ENCODE measurements at places on chromosomes 4 and X. TPM values are rescaled to one million over a fixed set of nuclear protein-coding genes. Genes with fewer than 3 reads are reported as not detected.

Gene GDPD2
- not detected for total RNA-seq

Gene FMR1NB
- total RNA-seq = not detected

Gene GAGE12F
- not detected for total RNA-seq

Gene CEP135
- total RNA-seq = 21.5 TPM

Gene SCFD2
- total RNA-seq = 19.3 TPM

Gene SULT1B1
- total RNA-seq = 6.3 TPM

Gene RNF4
- total RNA-seq = 117 TPM

Gene DMRTC1
- total RNA-seq = not detected

Gene CCNA2
- 0.25 TPM for total RNA-seq

Gene CXCL11
- not detected for total RNA-seq

Gene EGF
- 11.8 TPM for total RNA-seq

Gene SPANXA2
- not detected for total RNA-seq

Gene ZXDA
- 19.2 TPM for total RNA-seq

Gene CDS1
- total RNA-seq = 0.76 TPM

Gene SSX3
- not detected for total RNA-seq

Gene S100P
- total RNA-seq = 3.8 TPM

DNA sequence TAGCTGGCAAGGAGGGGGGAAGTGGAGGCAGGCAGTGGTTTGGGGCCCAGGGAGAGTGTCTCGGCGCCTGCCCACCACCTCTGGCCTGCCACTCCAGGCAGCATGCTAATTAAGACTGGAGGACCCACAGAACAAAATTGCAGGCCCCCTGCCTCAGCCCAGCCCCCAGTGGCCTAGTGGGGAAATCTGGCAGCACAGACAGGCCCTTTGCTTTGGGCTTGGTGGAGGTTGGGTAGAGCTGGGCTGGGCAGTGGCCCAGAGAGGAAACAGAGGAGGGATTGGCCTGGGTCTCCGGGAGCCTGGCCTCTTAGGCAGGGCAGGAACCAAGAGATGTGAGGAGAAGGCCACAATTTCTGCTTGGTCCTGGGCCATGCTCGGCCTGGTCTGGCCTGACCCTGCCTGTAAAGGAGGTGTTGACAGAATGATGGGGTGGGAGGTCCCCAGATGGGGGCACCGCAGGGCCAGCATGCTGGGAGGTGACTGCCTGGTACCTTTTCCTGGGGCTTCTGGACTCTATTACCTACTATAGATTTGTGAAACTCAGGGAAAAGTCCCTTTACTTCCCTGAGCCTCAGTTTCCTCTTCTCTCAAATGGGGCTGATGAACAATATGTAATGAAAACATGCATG, 92.4 kb upstream of the PJA1 start:
- H3K36me3 ChIP-seq = no peaks in the 10 kb centered on the region
- no peak overlapping the region for H3K4me3 ChIP-seq
- peaks cover 2% of the 10 kb centered on the region for H3K27me3 ChIP-seq
- no peak for DNase-seq
- no peak overlapping the region for H3K27ac ChIP-seq

GRCh38 chr4:52658641-52659000, 480 bp downstream of the USP46 start:
- peak overlapping the region; percentile 41 for H3K27ac ChIP-seq
- DNase-seq = no peak
- peaks cover 21% of the 10 kb centered on the region for H3K4me1 ChIP-seq
- H3K36me3 ChIP-seq = no peaks in the 10 kb centered on the region

DNA sequence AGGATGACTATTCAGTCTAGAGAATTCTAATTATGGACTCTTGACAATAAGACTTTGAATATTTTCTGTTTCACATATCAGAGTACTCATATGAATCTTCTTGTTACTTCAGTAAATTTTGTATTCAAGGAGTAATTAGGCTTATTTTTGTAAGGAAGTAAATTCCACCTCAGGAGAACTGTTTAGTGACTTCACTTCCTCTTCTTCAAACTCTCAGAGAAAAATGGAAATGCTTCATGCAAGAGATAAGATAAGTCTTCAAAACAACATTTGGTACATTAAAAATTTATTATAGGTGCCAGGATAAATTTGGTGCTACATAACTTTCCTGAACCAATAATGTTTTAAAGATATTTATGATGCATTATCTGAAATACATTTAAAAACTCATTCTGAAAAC, 1421.9 kb downstream of the PCDH7 start:
- DNase-seq = no peak
- H3K4me1 ChIP-seq = no peaks in the 10 kb centered on the region
- H3K27me3 ChIP-seq = no peaks in the 10 kb centered on the region

DNA sequence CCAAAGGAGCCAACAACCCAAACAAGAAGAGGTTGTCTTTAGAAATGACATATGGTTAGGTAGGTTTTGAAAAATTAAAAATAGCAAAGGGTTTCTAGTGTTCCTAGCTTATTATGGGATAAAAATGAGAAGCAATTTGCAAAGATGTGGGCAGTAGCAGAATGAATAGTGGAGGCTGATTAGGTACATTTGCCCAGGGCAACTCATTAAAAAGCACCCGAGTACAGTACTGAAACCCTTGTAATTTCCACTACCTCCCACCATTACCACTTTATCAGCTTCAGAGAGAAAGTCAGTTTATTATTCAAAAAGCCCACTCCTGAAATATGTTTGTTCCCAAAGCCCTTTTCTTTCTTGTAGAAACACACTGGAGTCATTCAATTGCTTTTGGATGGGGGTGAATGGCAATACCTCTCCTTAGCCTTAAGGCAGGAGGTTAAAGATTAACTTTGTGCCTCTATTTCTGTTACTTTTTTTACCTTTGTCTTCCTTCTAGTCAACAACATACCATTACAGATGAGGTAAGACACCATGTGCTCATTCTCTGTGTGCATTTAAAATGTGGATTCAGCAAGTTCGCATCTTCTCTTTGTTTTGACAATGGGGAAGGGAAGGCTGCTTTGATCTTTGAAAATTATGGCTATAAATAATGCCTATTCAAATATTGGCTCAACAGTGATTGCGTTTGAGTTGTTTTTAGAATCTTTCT, 353.8 kb upstream of the CASK start:
- no peaks in the 10 kb centered on the region for H3K4me1 ChIP-seq
- no peaks in the 10 kb centered on the region for H3K27me3 ChIP-seq
- no peak for DNase-seq
- no peak overlapping the region for H3K27ac ChIP-seq

- no peaks in the 10 kb centered on the region for H3K27me3 ChIP-seq
- DNase-seq = no peak
- no peak overlapping the region for H3K27ac ChIP-seq
- no peaks in the 10 kb centered on the region for H3K36me3 ChIP-seq
Measured at GRCh38 chrX:43315622-43316021, 340.5 kb upstream of the MAOA start.

- no peak for DNase-seq
- no peaks in the 10 kb centered on the region for H3K27me3 ChIP-seq
- H3K4me1 ChIP-seq = no peaks in the 10 kb centered on the region
- H3K36me3 ChIP-seq = no peaks in the 10 kb centered on the region
- no peak overlapping the region for H3K27ac ChIP-seq
Measured at GRCh38 chrX:129824620-129825019, 19.1 kb downstream of the ZDHHC9 start.

DNA sequence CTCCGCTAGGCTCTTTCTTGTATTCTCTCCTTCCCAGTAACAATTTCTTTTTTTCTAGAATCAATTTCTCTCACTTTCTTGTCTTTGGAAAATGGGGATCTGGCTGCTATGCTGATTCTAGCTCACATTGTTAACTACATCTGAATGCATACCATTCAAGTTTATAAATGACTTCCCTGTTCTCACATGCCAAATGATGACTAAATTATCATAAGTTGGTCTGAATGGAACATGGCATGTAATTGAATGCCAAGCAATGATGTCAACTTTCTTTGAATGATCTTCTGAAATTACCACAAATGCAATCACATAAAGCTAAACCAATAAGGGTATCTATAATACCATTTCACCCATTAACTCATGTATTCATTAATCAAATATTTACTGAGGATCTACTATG, 2.7 kb upstream of the ITM2A start:
- no peak overlapping the region for H3K4me3 ChIP-seq
- H3K27ac ChIP-seq = no peak overlapping the region
- H3K36me3 ChIP-seq = peaks cover 6% of the 10 kb centered on the region
- DNase-seq = no peak

- no peaks in the 10 kb centered on the region for H3K36me3 ChIP-seq
- DNase-seq = no peak
- H3K27ac ChIP-seq = no peak overlapping the region
- no peaks in the 10 kb centered on the region for H3K27me3 ChIP-seq
- H3K4me1 ChIP-seq = no peaks in the 10 kb centered on the region
Measured at GRCh38 chrX:50071494-50071893, 129.3 kb downstream of the AKAP4 start.

GRCh38 chr4:123446865-123447474, 50.4 kb downstream of the SPRY1 start:
- H3K4me1 ChIP-seq = peaks cover 12% of the 10 kb centered on the region
- H3K4me3 ChIP-seq = no peak overlapping the region
- H3K36me3 ChIP-seq = peaks cover 2% of the 10 kb centered on the region
- H3K27ac ChIP-seq = no peak overlapping the region

DNA sequence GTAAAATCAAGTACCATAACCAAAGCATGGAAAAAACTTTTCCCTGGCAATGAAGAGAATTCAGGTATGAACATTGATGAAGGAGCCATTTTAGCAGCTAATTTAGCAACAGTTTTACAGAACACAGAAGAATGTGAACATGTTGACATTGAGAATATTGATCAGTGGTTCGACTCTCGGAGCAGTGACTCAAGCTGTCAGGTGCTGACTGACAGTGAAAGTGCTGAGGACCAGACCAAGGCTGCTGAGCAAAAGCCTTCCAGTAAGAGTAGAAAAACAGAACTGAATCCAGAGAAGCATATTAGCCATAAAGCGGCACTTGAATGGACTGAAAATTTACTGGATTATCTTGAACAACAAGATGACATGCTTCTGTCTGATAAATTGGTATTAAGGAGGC, 2.8 kb downstream of the TIGD2 start:
- peaks cover 24% of the 10 kb centered on the region for H3K4me1 ChIP-seq
- peaks cover 2% of the 10 kb centered on the region for H3K36me3 ChIP-seq

DNA sequence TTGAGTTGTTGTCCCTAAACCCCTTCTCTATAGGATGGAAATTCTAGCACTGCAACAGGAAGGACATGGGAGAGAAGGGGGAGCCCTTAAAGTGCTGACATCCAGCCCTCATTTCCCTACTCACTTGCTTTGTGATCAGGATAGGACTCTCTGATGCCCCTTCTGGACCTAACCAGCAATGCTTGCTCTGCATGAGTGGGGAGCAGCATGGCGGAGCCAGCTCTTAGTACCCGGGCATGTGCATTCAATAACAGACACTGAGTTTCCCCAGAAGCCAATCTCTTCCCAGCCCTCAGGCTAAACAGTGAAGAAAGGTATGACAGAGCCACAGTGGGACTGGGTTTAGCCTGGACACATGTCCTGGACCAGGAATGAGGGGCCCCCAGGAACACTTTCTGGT, 14.0 kb downstream of the SOD3 start:
- no peak overlapping the region for H3K27ac ChIP-seq
- no peak overlapping the region for H3K4me3 ChIP-seq
- no peaks in the 10 kb centered on the region for H3K4me1 ChIP-seq
- no peaks in the 10 kb centered on the region for H3K27me3 ChIP-seq
- no peaks in the 10 kb centered on the region for H3K36me3 ChIP-seq

DNA sequence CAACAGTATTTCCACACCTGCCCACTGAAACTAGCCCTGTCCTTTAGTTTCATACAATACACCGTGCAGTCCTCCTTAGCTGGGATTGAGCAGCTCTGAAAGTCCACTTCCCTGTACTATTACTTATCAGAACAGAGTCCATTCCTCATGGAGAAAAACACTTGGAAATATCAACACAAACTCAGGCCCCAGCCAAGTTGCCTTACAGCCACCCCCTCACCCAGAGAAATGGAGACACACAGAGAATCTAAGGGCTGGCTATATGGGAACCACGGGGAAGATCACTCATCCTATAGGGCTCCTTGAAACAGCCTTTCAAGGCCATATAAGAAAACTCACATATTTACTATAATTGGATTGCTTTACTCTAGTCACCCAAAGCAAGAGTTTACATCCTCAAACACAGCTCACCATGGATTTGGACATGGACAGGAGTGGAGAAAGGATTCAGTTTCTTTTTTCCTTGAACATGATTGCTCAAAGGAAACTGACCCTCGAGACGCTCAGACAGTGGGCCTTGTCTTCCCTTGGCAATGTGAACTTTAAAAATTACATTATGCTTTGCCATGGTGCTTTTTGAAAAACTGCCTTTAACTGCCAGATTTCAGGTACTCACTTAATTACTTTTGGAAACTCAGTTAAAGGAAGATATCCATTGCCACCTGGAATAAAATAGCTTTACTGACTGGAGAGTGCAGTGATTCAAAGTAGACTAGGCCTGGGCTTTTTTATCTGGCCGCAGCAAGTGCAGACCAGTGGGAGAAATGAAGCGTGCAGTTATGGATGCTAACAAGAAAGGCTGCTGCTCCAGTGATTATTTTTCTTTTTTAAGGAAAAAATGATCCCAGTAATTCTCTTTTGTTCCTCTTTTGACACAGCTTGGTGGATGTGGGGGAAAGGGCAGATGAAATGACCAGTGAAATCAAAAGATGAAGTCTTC, 1.6 kb downstream of the SCARB2 start:
- no peaks in the 10 kb centered on the region for H3K36me3 ChIP-seq
- no peaks in the 10 kb centered on the region for H3K27me3 ChIP-seq
- H3K4me1 ChIP-seq = peaks cover 46% of the 10 kb centered on the region

- no peak overlapping the region for H3K4me3 ChIP-seq
- no peaks in the 10 kb centered on the region for H3K27me3 ChIP-seq
- DNase-seq = no peak
- no peak overlapping the region for H3K27ac ChIP-seq
Measured at GRCh38 chrX:73903941-73904340, 340.9 kb downstream of the CHIC1 start.

DNA sequence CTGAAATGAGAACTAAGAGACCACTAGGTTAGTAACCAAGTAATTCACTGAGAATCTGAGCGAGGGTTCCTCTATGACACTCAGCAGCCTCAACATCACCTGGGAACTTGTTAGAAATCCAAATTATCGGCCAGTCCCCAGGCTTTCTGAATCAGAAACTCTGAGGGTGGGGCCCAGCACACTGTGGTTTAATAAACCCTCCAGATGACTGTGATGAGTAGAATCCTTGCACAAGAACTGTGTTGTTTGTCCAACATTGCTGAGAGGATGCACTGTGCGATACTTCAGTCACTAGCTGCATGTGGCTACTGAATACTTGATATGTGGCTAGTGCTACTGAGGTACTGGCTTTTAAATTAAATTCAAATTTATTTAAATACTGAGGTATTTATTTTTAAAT, 243.9 kb downstream of the MAML3 start:
- no peaks in the 10 kb centered on the region for H3K36me3 ChIP-seq
- no peak for DNase-seq
- H3K27ac ChIP-seq = no peak overlapping the region
- no peaks in the 10 kb centered on the region for H3K4me1 ChIP-seq
- H3K27me3 ChIP-seq = peaks cover 12% of the 10 kb centered on the region

DNA sequence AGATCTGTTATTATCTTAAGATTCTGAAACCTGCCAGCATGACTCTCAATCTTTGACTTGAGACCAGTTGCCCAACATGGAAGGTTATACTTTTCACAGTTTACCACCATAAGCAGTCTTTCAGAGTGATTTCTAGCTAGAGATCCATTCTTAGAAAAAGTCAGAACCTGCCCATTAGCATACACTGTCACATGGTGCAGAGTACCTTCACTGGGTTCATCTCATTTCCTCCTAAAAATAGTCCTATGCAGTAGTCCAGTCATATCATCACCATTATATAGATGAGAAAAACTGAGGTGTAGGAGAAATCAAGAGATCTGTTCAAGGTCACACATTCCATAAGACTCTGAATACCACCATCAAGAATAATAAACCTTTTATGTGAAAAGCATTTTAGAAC, 153.6 kb downstream of the AR start:
- H3K27me3 ChIP-seq = no peaks in the 10 kb centered on the region
- H3K4me3 ChIP-seq = no peak overlapping the region
- no peaks in the 10 kb centered on the region for H3K4me1 ChIP-seq
- no peak for DNase-seq
- no peaks in the 10 kb centered on the region for H3K36me3 ChIP-seq

Data from T-helper 17 cell (primary cell).